ENCODE measurements at places on chromosomes 2 and 18. TPM values are rescaled to one million over a fixed set of nuclear protein-coding genes. Genes with fewer than 3 reads are reported as not detected.
A peak's percentile ranks its signal among the peaks of the same experiment; 100 is the strongest.

TMEM37 gene
- 28.8 TPM for polyA plus RNA-seq

ZNF396 gene
- 3.5 TPM for polyA plus RNA-seq

CYS1 gene
- polyA plus RNA-seq, result 18.7 TPM

PECR gene
- 12.9 TPM for polyA plus RNA-seq

GDF7 gene
- 0.40 TPM for polyA plus RNA-seq

MYOM1 gene
- polyA plus RNA-seq, result 4.0 TPM

AGXT gene
- polyA plus RNA-seq, result 0.06 TPM

TEX51 gene
- not detected for polyA plus RNA-seq

CKAP2L gene
- polyA plus RNA-seq, result 35.9 TPM

ALMS1 gene
- polyA plus RNA-seq, result 40.5 TPM

CDCA7 gene
- polyA plus RNA-seq, result 92.3 TPM

CARF gene
- 10.3 TPM for polyA plus RNA-seq

PRKAG3 gene
- not detected for polyA plus RNA-seq

SERPINB8 gene
- 2.9 TPM for polyA plus RNA-seq

IL1RL2 gene
- 1.6 TPM for polyA plus RNA-seq

PROKR1 gene
- polyA plus RNA-seq, result 0.07 TPM

GRCh38 chr2:201909348-201909747 lies 103.0 kb downstream of the CDK15 start:
- DNase-seq, result no peak

DNA sequence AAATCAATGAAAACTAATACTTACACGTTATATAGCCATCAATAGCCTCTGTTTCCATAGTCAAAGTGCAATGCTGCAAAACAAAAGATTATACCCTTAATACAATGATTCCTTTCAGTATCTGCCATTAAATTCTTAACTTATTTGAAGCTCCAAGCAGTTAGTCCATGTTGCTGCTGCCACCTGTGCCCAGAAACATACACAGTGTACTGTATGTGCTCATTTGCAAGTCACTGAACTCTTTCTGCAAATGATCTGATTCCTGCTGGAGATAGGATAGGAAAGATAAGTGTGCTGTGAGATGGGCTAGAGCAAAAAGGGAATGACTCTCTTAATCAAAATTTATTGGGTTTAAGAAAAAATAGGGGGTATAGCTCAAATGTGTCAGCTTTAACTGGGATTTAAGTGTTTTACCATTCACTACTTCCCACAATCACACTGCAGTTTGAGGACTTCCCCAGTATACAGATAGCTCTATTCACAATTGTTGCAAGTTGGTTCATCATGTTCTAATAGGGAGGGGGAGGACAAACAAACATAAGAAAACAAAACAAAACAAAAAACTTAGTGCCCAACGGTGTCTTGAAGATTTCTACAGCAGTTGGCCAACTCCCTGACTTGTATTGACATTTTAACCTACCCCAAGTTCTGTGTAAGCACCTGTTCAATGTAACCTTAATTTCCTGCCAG lies 2.7 kb downstream of the IKZF2 start:
- DNase-seq, result no peak

- DNase-seq, result peak; percentile 27
These were observed 333.2 kb upstream of the UBE2E3 start for GRCh38 chr2:180647221-180647620.

GRCh38 chr18:68666381-68666780 lies 48.5 kb downstream of the TMX3 start:
- peak; percentile 11 for DNase-seq

DNA sequence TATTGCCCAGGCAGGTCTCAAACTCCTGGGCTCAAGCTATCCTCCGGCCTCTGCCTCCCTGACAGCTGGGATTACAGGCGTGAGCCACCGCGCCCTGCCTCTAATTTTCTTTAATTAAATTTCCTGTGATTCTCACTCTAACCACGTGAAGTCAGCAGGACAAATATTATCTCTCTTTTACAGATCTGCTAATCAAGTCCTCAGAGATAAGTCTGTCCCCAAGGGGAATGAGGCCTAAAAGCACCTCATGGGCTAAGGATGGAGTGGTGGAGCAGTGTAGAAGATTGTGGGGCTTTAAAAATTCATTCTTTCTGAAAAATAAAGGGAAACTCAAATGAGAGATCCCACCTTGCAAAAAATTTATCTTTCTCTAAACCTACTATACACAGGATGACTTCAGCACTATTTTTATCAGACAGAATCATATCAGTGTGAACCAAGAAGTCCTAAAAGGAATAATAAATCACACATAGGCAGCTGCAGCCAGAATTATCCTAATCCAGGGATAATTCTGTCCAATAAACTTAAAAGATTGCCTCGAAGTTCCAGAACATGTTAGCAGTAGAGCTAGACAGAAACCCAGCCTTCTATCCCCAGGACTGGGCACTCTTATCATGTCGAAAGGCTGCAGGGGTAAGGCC lies 38.3 kb upstream of the BMPR2 start:
- DNase-seq, result no peak

DNA sequence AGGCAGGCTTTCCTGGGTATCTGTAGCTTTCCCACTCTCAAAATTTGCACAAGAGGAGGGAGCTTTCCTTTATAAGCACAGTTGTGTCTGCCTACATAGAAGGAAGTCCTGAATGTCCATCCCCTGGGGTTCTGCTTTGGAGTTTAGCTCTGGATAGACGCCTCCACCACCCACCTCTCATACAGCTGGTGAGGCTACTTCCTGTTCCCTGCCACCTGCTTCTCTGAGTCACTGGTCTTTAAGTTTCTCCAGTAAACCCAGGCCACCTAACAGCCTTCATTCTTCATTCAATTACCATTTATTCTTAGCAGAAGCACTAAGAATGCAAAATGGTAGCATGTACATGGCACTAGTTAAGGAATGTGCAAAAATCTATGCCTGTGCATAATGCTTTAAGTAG lies 407.8 kb downstream of the CDH2 start:
- no peak for DNase-seq

DNA sequence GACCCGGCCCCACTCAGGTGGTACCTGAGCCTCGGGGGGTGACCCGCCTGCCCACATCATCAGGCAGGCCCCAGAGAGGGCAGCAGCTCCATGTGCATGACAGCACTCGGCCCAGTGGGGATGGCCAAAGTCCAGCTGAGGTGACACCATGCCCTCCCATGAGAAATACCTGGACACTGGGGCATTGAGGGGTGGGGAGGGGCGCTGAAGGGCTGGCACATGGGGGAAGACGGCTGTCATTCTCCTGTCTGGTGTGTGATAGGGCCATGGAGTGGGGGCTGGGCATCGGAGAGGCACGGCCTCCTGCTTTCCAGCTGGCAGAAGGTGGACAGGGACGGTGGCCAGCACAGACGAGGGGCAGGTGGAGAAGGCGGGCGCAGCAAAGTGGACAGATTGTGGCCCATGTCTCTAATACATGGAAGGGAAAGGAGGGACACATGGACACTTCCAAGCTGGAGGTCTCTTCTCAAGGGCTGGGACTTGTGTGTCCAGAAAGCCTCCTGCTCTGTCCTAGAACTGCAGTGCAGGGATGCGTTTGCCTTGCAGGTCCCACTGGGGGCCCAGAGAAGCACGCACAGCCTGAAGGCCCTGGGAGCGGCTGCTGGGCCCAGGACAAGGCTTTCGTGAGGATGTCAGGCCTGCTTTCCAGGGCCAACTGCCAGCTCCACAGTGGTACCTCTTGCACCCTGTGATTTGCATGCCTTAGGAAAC lies 302.2 kb downstream of the NDUFA10 start:
- no peak for DNase-seq

GRCh38 chr18:77341527-77342325 lies 92.1 kb downstream of the GALR1 start:
- no peak for DNase-seq

DNA sequence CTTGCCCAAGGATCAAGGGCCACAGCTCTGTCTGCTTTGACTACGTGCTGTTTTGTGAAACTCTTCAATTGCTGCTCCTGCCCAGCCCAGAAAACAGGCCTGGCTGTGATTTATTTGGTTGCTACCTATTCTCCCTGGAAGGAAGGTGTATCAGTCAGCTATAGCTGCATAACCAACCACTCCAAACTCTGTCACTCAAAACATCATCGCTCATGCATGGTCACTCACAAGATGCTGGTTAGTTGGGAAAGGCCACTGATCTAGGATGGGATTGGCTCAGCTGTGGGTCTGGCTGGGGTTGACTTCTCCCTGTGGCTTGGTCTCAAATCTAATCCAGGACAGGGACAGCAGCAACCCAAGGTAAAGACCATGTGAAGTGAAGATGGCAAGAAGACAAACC lies 14.6 kb downstream of the TEX51 start:
- DNase-seq, result no peak

DNA sequence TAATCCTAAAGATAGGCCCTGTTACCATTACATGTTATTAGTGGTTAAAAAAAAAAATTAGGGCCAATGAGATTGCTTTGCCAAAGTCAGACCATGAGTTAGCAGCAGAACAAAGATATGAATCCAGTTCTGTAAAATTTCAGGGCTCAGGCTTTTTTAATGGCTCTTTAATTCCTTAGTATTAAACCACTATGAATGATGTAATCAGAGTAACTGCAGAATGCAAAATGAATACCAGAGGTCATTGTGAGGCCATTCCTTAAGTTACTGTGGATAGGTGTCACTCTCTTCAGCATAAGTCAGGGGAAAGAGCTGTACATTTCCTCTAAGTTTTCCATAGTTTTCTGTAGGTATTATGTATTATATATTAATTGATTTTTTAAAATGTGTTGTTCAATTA lies 42.2 kb upstream of the TBR1 start:
- DNase-seq, result no peak

DNA sequence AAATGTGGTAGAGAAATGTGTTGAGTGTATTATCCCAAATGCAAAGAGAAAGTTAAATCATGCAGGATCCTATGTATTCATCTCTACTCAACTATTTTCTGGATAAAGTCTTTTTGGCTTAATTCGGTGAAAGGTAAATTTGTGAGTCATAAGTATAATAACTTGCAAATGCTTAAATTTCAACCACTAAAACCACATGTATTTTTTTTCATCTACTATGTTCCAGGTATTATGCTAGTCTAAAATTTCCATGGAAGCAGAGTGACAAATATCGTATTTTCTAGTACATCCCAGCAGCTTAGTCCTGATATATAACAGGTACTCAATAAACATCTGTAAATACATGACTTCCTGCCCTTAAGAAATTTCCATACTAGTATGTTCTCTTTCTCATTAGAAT lies 6.2 kb downstream of the ALS2 start:
- DNase-seq, result no peak

- no peak for DNase-seq
These were observed 458.7 kb upstream of the HNRNPA3 start for GRCh38 chr2:176753752-176754474.

- no peak for DNase-seq
These were observed 63.5 kb downstream of the ANKRD44 start for GRCh38 chr2:197247083-197247482.

- DNase-seq, result no peak
These were observed 191.3 kb downstream of the AGAP1 start for GRCh38 chr2:235685024-235685721.

GRCh38 chr2:54685263-54685775 lies 38.1 kb upstream of the EML6 start:
- no peak for DNase-seq

DNA sequence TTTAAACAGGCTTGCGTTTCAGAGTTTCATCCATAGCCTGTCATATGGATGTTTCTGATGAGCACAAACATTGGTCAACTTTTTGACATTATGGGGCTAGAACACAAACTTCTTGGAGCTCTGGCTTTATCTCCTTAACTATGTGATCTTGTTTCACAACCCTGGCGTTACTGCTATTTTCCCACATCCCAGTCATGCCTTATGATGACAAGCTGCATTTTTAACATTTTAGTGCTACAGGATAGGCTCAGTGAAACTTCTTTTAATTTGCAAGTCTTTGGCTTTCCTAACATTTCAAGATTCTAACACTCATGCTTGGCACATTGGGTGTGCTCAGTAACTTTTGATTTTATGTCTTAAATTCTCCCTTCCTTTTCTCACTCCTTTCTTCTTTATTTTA lies 21.0 kb upstream of the PDE1A start:
- no peak for DNase-seq

- DNase-seq, result no peak
These were observed 66.6 kb downstream of the MYL12B start for GRCh38 chr18:3328532-3328931.

GRCh38 chr2:170475878-170476277 lies 239.3 kb upstream of the SP5 start:
- DNase-seq, result no peak

- no peak for DNase-seq
These were observed 197.3 kb downstream of the DCC start for GRCh38 chr18:52537261-52537660.

DNA sequence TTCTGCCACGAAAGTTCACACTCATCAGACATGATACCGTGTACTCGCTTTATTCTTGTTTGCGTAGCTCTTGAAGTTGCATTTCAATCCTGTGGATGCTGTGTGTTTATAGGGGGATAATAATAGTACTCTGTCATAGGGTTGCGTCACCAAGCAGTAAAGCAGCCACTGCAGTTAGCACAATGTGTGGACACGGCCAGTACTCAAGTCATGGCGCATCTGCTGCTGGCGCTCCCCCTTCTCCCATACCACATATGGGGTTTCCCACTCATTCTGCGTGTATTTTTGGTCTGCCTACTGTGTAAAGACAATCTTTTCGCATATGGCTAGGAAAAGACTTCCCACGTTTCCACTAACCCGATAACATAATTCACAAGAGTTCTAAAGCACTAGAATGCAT lies 2.1 kb upstream of the ZBTB14 start:
- DNase-seq, result no peak

GRCh38 chr2:108982259-108982679 lies 6.8 kb downstream of the EDAR start:
- DNase-seq, result peak; percentile 59

DNA sequence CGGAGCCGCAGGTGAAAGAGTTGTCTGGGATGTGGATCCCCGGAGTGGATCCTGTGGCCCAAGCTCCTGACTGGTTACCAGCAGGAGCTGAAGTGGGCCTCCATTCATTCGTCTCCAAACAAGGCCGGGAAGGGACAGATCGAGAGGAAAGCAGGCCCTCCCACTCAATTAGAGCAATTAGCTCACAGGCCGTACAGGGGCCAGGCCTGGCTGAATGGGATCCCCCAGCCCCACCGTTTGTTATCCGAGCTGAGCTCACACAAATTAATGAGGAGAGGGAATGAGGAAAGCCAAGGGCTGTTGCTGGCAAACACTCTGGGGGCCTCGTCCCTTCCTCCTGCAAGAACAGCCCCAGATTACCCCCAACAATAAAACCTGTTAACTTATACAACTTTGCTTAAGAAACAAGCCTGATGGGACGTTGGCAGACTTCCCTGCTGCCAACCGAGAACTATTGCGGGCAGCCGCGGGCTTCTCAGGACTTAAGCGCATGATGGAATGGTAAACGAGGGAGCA lies 338.0 kb downstream of the BCL11A start:
- DNase-seq, result peak; percentile 12

DNA sequence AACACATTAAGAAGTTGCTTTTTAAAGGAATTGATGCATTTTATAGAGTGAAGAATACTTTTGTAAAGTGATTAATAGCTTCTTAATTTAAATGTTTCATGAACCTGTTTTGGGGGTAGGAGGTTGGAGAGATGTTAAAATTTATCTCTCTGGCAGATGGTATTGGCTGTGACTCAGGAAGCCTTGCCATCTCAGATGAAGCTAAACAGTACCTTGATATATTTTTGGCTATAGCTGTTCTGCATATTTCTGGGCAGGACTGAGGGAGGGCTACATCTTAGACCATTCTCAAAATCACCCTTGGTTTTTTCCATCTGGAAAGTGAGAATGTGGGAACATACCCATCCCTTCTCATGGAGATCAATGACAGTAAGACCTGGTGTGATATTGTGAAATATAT lies 13.4 kb downstream of the CAPN14 start:
- no peak for DNase-seq

GRCh38 chr2:19617257-19617848 lies 258.9 kb upstream of the OSR1 start:
- DNase-seq, result no peak

GRCh38 chr18:79067611-79068010 lies 1.6 kb upstream of the ATP9B start:
- no peak for DNase-seq
